ENCODE measurements at places on chromosomes 12 and 14.

GRCh38 chr12:78278706-78279190 is 448.1 kb downstream of the NAV3 start:
- no peak overlapping the region for H3K27ac ChIP-seq
- DNase-seq = no peak
- H3K4me1 ChIP-seq = no peaks in the 10 kb centered on the region
- H3K4me3 ChIP-seq = no peak overlapping the region
- peaks cover 1% of the 10 kb centered on the region for H3K36me3 ChIP-seq

- H3K4me3 ChIP-seq = no peak overlapping the region
- no peak for DNase-seq
- peaks cover 1% of the 10 kb centered on the region for H3K36me3 ChIP-seq
These were observed 216.3 kb upstream of the ATXN7L3B start for GRCh38 chr12:74321381-74321780.

GRCh38 chr14:69662636-69663299 is 51.4 kb downstream of the SUSD6 start:
- no peak overlapping the region for H3K4me3 ChIP-seq
- H3K36me3 ChIP-seq = peaks cover 14% of the 10 kb centered on the region
- DNase-seq = no peak
- peaks cover 76% of the 10 kb centered on the region for H3K4me1 ChIP-seq

GRCh38 chr14:103527408-103528145 is 1.4 kb upstream of the TRMT61A start:
- H3K27me3 ChIP-seq = no peaks in the 10 kb centered on the region
- H3K27ac ChIP-seq = peak overlapping the region; percentile 95
- H3K4me1 ChIP-seq = peaks cover 32% of the 10 kb centered on the region
- DNase-seq = no peak
- H3K36me3 ChIP-seq = peaks cover 21% of the 10 kb centered on the region

- DNase-seq = no peak
- no peaks in the 10 kb centered on the region for H3K4me1 ChIP-seq
These were observed 2.3 kb downstream of the FOXA1 start for GRCh38 chr14:37592482-37593408.

DNA sequence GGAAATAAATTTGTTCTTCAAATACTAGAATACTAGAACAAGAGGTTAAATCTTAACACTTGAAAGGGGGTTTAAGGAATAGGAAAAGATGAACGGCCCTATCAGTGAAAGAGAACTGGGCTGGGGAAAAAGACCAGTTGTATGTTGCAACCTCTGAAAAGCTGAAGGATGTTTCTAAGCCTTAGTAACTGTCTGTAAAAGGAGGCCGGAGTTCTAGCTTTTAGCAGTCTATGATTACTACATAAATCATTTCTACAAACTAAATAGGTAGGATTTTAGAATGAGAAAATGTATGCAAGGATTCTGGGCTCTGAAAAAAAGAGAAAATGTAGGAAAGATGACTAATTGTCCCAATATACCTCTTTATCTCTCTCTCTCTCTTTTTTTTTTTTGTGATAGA is 4.9 kb downstream of the CERS5 start:
- peaks cover 42% of the 10 kb centered on the region for H3K4me1 ChIP-seq
- no peak overlapping the region for H3K27ac ChIP-seq
- H3K4me3 ChIP-seq = no peak overlapping the region

DNA sequence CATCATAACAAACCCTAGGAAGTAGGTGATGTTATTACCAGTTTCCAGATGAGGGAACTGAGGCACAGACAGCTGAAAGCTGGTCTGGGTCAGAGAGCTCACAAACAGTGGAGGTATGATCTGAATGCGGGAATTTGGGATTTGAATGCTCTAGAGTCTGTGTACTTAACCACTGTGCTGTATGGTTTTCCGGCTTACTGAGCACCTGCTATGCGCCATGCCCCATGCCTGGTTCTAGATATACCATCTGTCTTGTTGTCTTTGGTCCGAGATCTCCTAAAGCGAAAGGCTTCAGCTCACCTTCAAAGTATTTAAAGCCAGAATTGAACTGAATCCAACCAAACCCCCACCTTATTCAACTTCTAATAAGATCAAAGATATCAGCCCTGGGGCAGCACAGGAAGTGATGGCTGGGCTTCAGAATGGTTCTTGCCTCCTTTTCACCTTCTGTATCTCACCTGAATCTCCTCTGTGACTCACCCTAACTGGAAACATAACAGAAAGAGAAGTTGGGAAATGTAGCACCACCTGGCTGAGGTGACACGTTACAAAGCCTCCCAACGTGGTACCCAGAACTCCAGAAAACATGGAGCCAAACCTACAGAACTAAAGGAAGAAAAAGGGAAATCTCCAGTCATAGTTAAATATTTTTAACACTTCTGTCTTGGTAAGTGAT is 54.3 kb downstream of the PRMT8 start:
- H3K27me3 ChIP-seq = peaks cover 42% of the 10 kb centered on the region
- no peak overlapping the region for H3K4me3 ChIP-seq
- DNase-seq = no peak
- H3K36me3 ChIP-seq = no peaks in the 10 kb centered on the region
- no peak overlapping the region for H3K27ac ChIP-seq

GRCh38 chr12:19704966-19705365 is 265.7 kb downstream of the AEBP2 start:
- no peak overlapping the region for H3K4me3 ChIP-seq
- H3K36me3 ChIP-seq = no peaks in the 10 kb centered on the region
- DNase-seq = no peak

GRCh38 chr12:130813436-130813835 is 25.6 kb downstream of the STX2 start:
- H3K27ac ChIP-seq = no peak overlapping the region
- peaks cover 9% of the 10 kb centered on the region for H3K4me1 ChIP-seq
- H3K36me3 ChIP-seq = peaks cover 26% of the 10 kb centered on the region

GRCh38 chr12:58034311-58034710 is 92.9 kb downstream of the ATP23 start:
- H3K4me1 ChIP-seq = no peaks in the 10 kb centered on the region
- H3K36me3 ChIP-seq = no peaks in the 10 kb centered on the region
- no peak overlapping the region for H3K4me3 ChIP-seq
- peaks cover 36% of the 10 kb centered on the region for H3K27me3 ChIP-seq

- DNase-seq = no peak
- H3K36me3 ChIP-seq = no peaks in the 10 kb centered on the region
- H3K4me3 ChIP-seq = no peak overlapping the region
- H3K27ac ChIP-seq = no peak overlapping the region
- H3K4me1 ChIP-seq = no peaks in the 10 kb centered on the region
These were observed 48.8 kb upstream of the SLC38A4 start for GRCh38 chr12:46874642-46875041.

GRCh38 chr12:113479590-113480335 is 8.1 kb upstream of the LHX5 start:
- peaks cover 90% of the 10 kb centered on the region for H3K27me3 ChIP-seq
- peaks cover 10% of the 10 kb centered on the region for H3K4me1 ChIP-seq
- no peak overlapping the region for H3K4me3 ChIP-seq
- no peak for DNase-seq
- peaks cover 3% of the 10 kb centered on the region for H3K36me3 ChIP-seq

DNA sequence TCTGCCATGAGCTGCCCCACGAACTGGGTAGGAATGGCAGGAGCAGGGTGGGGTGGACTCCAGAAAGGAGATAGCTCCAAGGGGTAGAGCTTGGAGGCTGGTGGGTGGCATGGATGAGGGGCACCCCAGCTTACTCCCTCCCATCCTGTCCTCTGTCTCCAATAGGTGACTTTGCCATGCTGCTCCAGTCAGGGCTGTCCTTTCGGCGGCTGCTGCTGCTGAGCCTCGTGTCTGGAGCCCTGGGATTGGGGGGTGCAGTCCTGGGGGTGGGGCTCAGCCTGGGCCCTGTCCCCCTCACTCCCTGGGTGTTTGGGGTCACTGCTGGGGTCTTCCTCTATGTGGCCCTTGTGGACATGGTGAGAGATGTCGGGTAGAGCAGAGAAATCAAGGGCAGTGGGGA is 7.1 kb downstream of the SLC39A5 start:
- no peak for DNase-seq
- no peak overlapping the region for H3K27ac ChIP-seq
- H3K4me3 ChIP-seq = no peak overlapping the region

- DNase-seq = no peak
- H3K4me3 ChIP-seq = peak overlapping the region; percentile 82
- H3K27ac ChIP-seq = peak overlapping the region; percentile 93
These were observed 40.4 kb upstream of the GZMB start for GRCh38 chr14:24674204-24674970.

- H3K4me1 ChIP-seq = no peaks in the 10 kb centered on the region
- H3K4me3 ChIP-seq = no peak overlapping the region
- no peak for DNase-seq
- peaks cover 1% of the 10 kb centered on the region for H3K36me3 ChIP-seq
These were observed 164.1 kb upstream of the NTF3 start for GRCh38 chr12:5267603-5268423.

DNA sequence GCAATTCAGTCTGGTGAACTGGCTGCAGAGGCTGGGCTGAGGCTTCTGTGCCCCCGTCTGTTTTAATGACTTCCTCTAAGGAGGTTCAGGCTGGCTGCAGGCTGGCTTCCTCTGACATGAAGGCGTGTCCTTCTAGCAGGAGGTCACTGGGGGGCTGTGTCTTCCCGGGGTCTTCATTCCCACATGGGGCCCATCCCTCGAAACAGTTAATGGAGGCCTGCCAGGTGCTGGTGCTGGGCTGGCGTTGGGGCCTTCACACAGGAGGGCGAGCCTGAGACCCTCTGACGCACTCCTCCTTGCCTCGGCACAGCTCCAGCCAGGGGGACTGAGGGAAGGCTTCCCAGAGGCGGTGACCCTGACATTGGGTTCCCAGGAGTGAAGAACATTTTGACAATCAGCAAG is 57.7 kb upstream of the DLK1 start:
- H3K4me1 ChIP-seq = peaks cover 5% of the 10 kb centered on the region
- H3K27ac ChIP-seq = no peak overlapping the region
- H3K27me3 ChIP-seq = peaks cover 100% of the 10 kb centered on the region
- peaks cover 3% of the 10 kb centered on the region for H3K36me3 ChIP-seq
- no peak overlapping the region for H3K4me3 ChIP-seq
- no peak for DNase-seq

GRCh38 chr14:34568803-34569202 is 29.3 kb upstream of the EAPP start:
- H3K4me1 ChIP-seq = no peaks in the 10 kb centered on the region
- DNase-seq = no peak
- H3K27ac ChIP-seq = no peak overlapping the region
- H3K27me3 ChIP-seq = no peaks in the 10 kb centered on the region
- no peak overlapping the region for H3K4me3 ChIP-seq

- H3K36me3 ChIP-seq = peaks cover 33% of the 10 kb centered on the region
- H3K4me1 ChIP-seq = peaks cover 45% of the 10 kb centered on the region
- peak overlapping the region; percentile 98 for H3K27ac ChIP-seq
- DNase-seq = no peak
- peak overlapping the region; percentile 88 for H3K4me3 ChIP-seq
These were observed 47.6 kb downstream of the PPP2R5C start for GRCh38 chr14:101808894-101809670.

DNA sequence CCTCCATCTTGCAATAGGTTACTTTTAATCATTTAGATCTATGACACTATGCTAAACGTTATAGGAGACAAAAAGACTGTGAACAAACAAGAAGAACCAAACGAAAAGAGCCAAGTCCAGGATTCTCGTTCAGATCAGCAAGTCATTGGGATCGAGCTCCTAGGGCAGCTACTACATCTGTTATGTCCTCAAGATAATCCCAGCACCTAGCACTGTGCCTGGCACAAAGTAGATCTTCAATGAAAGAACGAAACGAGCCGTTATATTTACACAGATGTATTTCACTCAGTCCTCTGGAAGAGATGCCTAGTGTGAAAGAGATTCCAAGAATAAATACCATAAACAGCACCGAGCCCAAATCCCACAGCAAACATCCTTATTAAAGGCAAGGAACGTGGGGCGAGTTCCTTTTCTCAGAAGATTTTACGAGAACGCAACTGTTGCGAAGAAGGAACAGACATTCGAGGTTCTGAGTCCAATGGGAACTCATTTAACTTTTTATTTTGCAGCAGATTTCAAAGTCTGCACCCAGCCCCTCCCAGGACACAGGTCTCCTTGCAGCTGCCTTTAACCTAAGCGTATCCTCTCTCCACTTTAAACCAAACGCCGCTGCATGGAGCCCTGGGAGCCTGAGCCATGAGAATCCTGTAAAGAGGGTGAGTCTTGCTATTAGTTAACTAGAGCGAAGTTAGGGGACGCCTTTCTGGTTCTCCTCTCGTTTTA is 544 bp upstream of the TDP1 start:
- peaks cover 32% of the 10 kb centered on the region for H3K4me1 ChIP-seq
- no peaks in the 10 kb centered on the region for H3K27me3 ChIP-seq
- H3K4me3 ChIP-seq = peak overlapping the region; percentile 85
- H3K27ac ChIP-seq = peak overlapping the region; percentile 90
- DNase-seq = no peak

DNA sequence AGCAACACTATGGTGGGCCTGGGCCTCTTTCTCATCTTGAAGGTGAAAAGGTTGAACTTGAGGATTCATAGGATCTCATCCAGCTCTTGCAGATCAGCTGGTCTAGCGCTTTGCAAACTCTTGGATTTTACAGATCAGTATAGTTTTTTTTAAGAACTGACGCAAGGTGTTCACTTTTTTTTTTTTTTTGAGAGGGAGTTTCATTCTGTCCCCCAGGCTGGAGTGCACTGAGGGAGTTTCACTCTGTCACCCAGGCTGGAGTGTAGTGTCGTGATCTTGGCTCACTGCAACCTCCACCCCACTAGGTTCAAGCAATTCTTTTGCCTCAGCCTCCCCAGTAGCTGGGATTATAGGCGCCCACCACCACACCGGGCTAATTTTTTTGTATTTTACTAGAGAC is 20.4 kb upstream of the LGMN start:
- no peaks in the 10 kb centered on the region for H3K4me1 ChIP-seq
- H3K27ac ChIP-seq = no peak overlapping the region
- no peaks in the 10 kb centered on the region for H3K36me3 ChIP-seq
- H3K27me3 ChIP-seq = no peaks in the 10 kb centered on the region
- H3K4me3 ChIP-seq = no peak overlapping the region

DNA sequence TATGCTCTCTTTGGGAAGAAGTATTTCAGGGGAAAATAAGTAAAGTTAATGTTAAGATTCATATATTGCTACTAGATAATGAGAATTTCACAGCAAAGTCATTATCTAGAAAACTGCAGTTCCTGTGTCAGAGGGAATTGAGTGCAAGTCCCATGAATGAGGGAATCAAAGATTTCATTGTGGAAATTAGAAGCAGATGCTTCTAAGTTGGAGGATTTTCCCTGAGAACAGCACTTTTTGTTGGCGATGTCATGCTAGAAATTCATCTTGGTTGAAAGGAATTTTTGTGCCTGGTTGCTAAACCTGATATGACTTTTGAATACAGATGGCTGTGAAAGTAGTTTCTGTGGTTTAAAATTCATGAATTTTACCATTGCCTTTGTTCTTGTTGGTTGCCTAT is 25.6 kb downstream of the FRMD6 start:
- no peak overlapping the region for H3K4me3 ChIP-seq
- H3K4me1 ChIP-seq = no peaks in the 10 kb centered on the region
- no peak for DNase-seq
- H3K27me3 ChIP-seq = peaks cover 18% of the 10 kb centered on the region

DNA sequence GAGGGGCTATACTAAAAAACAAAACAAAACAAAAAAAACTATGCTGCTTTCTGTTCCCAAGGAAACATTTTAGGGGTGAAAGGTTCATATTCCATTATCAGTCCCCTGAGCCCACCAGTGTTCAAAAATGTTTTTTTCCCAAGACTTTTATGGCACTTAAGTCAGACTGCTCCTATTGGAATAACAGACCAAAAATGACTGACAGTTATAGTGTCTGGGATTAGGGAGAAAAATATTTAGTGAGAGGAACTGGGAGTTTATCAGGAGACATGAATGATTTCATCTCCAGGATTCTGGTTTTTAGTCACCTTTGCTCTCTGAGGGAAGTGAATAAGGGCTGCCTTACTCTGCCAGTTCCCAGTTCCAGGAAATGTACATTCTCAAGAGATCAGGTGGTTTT is 68.0 kb downstream of the PDE3A start:
- H3K4me1 ChIP-seq = no peaks in the 10 kb centered on the region
- H3K36me3 ChIP-seq = peaks cover 2% of the 10 kb centered on the region
- H3K4me3 ChIP-seq = no peak overlapping the region
- no peak overlapping the region for H3K27ac ChIP-seq
- H3K27me3 ChIP-seq = no peaks in the 10 kb centered on the region
- DNase-seq = no peak
